ENCODE measurements at places on chromosomes 7 and 10. TPM values are rescaled to one million over a fixed set of nuclear protein-coding genes. Genes with fewer than 3 reads are reported as not detected.

The ASAH2 gene
- 0.33 TPM for total RNA-seq

The C10orf105 gene
- not detected for total RNA-seq

- no peak for DNase-seq
Observed at GRCh38 chr7:66118603-66119002, 4.0 kb downstream of the CRCP start.

The LRGUK gene
- total RNA-seq = 0.99 TPM

The FAM131B gene
- 0.26 TPM for total RNA-seq

DNA sequence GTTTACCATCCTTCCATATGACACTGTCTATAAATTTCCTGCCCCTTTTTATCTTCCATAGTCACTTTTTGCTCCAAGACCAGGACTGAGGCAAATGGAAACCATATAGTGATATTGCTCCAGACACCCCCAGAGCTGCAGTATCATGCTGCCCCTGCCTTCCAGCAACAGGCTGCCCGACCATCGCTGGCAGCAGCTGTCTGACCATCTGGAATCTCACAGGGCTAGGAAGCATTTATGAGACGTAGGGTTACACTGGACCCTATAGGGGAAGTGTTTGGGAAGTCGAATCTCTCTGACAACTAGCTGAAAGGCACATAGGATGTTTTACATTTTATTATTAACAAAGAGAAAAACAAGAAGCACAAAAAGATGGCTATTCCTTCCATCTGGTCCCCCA lies 19.4 kb downstream of the ENO4 start:
- DNase-seq = no peak

DNA sequence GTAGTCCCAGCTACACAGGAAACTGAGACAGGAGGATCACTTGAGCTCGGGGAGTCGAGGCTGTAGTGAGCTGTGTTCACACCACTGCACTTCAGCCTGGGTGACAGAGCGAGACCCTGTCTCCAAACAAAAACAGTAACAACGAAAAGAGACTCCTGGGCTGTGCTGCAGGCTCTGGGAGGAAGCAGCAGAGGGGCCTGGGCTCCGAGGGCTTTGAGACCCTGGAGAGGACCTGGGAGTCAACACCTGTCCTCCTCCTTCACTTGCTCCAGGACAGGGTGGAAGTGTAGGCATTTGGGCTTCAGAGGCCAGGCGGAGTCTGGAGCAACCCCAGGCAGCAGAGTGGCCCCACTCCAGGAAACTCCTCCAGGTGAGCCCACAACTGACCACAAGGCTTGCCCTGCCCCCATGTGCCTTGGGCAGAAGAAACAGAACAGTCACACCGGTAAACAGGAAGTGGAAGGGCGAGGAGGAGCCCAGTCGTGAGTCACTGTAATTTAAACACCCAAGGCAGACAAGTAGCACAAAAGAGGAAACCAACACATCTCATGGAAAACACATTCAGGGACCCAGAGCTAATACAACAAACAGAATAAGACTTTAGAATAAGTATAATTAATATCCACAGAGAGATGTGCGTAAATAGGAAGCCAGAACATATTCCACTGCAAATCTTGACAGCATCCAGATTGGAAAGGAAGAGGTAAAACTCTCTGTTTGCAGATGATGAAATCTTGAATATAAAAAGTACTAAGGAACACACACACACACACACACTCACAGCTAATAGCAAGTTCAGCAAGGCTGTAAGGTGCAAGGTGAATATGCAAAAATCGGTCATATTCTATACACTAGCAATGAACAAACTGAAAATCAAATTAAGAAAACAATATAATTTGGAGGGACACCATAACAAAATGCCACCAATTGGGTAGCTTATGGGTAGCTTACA lies 20.5 kb upstream of the RASGEF1A start:
- DNase-seq = peak; percentile 17

DNA sequence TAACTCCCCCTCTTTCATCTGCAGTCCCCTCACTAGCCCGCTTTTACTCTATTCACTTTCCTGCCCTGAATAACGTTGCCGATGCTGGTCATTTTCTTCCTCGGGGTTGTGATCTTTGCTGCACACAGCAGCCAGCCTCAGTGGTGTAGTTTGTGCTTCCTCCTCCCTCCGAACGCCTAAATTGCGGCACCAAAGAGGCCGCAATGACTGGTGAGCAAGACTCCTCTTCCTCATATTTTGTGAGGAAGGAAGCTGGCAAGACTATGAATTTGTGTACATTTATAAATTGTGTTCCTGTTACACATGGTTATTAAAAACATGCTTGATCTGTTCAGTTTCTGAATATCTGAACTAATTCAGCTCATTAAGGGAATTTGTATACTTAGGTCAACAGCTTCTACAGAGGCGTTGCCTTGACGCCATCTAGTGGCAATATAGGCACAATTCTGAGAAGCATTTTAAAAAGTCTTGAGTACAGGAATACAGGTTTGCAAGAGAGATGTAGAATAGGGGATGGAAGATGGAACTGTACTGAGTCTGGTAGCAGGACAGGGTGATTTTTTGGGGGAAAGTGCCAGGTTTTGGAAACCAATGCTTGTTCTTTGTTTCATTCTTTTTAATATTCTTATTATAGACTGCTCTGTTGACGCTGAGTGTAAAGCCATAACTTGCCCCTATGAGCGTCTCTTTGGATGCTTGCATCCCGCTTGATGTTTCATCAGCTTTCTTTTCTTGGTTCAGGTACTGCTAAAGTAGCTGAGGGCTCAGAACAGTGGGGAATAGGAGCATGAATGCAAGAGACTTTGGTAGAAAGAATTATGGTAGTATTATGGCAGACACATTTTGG lies 4.1 kb upstream of the TAS2R5 start:
- DNase-seq = peak; percentile 17

GRCh38 chr7:15446722-15447121 lies 115.1 kb downstream of the AGMO start:
- no peak for DNase-seq

Measured in body of pancreas (tissue), 4 donors.